Activated T-helper 9 cell treated with anti-CD3 and anti-CD28 coated beads, Interleukin-2, amount 50 U/mL, for 16 hours (primary cell): ENCODE measurements at places on chromosomes 1 and 21.

DNA sequence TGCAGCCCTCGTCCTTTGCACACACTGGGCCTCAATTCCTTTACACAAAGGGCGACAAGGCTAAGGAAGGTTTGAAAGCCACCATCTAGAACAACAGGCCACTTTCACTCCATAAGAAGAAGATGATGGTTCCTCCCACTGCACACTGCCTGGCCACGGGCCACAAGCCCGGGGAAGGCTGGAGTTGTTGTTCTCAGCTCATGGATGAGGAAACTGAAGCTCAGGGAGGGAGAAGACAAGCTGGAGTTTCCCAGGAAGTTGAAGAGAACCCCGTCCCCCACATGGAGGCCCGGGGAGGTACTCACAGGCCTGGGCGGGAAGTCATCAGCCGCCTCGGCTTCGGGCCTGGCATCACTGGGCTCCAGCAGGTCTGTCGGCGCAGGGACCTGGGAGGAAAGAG lies 24.6 kb upstream of the DDOST start:
- DNase-seq, result no peak

- DNase-seq, result no peak
Observed at GRCh38 chr1:80274256-80274655, 1267.7 kb upstream of the ADGRL4 start.

GRCh38 chr1:203217668-203218067 lies 11.8 kb downstream of the CHIT1 start:
- no peak for DNase-seq

- no peak for DNase-seq
Observed at GRCh38 chr1:204920511-204920910, 49.8 kb downstream of the NFASC start.

DNA sequence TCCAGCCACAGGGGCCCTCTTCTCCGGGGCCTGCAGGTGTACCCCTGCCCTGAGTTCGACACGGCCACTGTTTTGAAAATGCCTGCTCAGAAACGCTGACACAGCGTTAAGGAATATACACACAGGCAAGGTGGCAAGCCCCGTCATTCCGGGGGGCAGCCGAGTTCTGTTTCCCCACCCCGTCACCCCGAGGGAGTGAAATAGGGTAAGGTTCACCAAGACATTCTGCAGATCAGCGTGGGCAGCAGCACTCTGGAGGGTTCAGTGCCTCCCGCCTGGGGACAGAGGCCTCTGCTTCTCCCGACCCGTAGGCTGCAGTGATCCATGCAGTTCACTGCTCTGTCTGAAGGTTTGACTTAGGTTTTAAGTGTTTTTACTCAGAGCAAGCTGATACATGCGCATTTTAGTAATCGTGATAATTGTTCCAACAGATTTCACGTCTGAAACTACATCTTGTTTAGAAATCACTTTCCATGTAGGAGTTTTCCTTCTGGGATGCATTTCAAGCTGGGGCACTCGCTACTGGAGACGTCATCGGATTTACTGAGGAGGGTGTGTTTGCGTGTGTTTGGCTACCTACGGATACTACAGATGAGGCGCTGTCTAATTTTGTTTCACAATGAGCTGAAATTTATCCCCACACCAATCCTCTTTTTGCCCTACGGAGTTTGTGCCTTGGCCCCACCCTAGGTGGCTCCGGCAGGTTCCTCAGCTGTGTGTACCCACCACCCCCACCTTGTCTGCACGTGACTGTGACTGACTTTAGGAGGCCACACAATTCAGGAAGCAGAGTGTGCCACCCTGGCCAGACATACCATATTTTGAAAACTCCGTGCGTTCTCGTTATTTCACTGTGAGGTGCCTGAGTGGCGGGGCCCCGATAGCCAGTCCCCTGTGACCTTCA lies 63.5 kb downstream of the AGPAT3 start:
- DNase-seq, result no peak
